MM.1S (cell line): ENCODE measurements at places on chromosomes 2 and 18.

DNA sequence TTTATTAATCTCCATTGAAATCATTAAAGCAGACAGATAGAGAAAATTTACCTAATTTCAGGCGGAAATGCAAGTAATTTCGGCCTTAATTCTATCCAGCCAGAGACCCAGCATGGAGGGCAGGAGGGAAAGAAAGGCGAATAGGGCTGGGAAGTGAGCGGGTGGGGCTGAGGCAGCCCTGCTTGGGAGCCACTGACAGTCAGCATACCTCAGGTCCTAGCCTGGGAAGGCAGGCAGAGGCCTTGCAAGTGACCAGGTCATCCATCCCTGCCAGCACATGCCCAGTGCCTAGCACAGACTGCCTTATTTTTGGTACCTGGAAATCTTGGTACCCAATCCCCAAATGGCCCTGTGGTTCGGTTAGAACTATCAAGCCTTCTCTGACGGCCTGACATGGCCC, 1.5 kb downstream of the GDF7 start:
- no peaks in the 10 kb centered on the region for H3K36me3 ChIP-seq
- no peak overlapping the region for H3K27ac ChIP-seq
- H3K4me3 ChIP-seq: no peak overlapping the region
- no peak for DNase-seq
- peaks cover 40% of the 10 kb centered on the region for H3K27me3 ChIP-seq
- H3K4me1 ChIP-seq: 0 out of 2 replicates have a peak, but pooled peaks cover 4% of the 10 kb centered on the region

GRCh38 chr18:58955738-58956137, 91.1 kb downstream of the ZNF532 start:
- DNase-seq: no peak
- no peaks in the 10 kb centered on the region for H3K4me1 ChIP-seq
- H3K4me3 ChIP-seq: no peak overlapping the region
- no peaks in the 10 kb centered on the region for H3K36me3 ChIP-seq
- H3K27me3 ChIP-seq: no peaks in the 10 kb centered on the region
- no peak overlapping the region for H3K27ac ChIP-seq

GRCh38 chr2:173991856-173992588, 26.8 kb upstream of the SP3 start:
- peak; percentile 19 for DNase-seq
- peak overlapping the region; percentile 87; the same call in 1 of the 2 replicates for H3K27ac ChIP-seq
- H3K4me1 ChIP-seq: peaks cover 62% of the 10 kb centered on the region

DNA sequence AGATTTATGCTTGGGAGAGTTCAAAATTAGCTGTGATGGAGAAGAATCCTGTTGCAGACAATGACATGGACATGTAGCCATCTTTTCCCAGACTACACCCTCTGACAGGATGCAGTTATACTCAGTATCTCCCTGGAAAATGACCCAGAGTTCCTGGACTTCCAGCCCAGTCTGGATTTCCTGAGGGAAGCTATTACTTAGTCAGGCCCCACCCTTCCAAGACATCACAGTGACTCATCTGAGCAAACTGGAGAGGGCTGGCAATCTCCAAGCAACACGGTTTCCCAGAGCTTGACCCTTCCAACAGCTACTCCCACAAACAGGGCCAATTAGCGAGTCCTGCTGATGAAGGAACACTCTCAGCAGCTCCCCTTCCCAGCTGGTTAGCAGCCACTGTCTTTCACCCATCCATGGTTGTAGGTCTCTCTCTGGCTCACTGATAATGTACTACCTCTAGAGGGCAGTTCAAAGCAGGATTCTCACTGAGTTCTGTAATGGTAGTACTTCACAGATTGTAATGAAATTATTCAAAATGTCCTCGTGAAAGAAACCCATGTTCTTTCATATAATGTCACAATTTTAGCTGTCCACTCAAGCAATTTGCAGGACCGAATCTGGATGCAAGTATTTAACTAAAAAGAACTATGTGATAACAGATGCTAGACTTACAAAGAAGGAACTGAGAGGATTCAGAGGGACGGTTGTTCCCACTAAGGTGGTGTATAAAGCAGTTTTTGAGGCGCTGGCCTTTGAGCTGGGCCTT, 110.2 kb downstream of the MDH1 start:
- no peak overlapping the region for H3K4me3 ChIP-seq
- H3K4me1 ChIP-seq: no peaks in the 10 kb centered on the region
- H3K27me3 ChIP-seq: no peaks in the 10 kb centered on the region

GRCh38 chr2:17196380-17196779, 321.9 kb downstream of the RAD51AP2 start:
- no peak overlapping the region for H3K27ac ChIP-seq
- H3K4me3 ChIP-seq: no peak overlapping the region
- no peaks in the 10 kb centered on the region for H3K36me3 ChIP-seq
- no peak for DNase-seq
- no peaks in the 10 kb centered on the region for H3K27me3 ChIP-seq
